ENCODE measurements at places on chromosomes 7 and 10.

- DNase-seq = no peak
Measured at GRCh38 chr10:129474642-129475041, 7.6 kb downstream of the MGMT start.

GRCh38 chr10:79244068-79244442, 103.2 kb upstream of the PPIF start:
- DNase-seq = no peak

DNA sequence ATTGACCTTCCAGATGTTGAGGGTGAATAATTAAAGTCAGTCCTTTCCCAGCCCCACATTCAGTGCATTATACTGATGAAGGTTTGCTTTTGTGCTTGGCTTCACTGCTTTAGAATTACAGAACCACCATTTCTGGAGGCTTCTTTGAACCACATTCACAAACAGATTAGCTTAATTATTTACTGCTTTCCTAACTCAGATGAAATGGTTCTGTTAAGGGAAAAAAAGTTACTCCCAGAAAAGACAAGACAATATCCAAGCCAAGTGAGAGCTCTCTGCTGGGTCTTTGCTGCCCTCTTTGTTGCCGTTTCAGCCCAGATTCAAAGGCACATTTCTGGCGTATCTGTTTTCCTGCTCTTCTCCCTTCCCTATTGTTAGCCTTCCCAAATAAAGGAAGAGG, 188.9 kb downstream of the AHR start:
- DNase-seq = no peak

DNA sequence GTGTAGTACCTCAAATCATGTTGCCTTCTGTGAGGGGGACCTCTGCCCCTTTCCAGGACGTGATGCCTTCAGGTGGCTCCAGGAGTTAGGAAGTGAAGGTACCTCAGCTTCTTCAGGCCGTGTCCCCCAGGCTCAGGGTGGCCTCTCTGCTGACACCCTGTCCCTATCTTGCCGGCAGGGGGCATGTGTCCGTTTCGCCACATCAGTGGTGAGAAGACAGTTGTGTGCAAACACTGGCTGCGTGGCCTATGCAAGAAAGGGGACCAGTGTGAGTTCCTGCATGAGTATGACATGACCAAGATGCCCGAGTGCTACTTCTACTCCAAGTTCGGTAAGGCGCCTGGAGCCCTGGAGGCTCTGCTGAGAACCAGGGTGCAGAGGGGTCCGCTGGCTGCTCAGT, 9.2 kb downstream of the CPSF4 start:
- DNase-seq = no peak

DNA sequence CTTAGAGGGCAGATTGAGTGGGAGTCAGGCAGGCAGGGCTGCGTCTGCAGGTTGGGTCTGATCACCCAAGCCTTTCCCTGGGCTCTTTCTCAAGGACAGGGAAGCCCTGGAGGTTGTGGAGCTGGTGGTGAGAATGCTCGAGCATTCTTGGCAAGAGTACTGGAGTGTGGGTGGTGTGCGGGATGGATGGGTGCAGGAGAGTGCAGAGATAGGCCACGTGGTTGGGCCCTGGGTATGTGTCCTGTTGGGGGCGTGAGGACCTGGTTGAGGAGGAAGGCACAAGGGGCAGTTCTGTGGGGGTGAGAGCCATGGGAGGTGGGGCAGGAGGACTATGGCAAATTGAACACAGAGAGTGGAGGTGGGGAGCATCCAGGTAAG, 135.9 kb downstream of the PTPN20 start:
- DNase-seq = no peak
